ENCODE measurements at places on chromosomes 12 and 14.

GRCh38 chr14:99964979-99965378 lies 100.2 kb upstream of the EVL start:
- no peak for DNase-seq

- DNase-seq, result no peak
These were observed 452 bp upstream of the RABGGTA start for GRCh38 chr14:24271834-24272263.

- DNase-seq, result no peak
These were observed 228.2 kb downstream of the DPY19L2 start for GRCh38 chr12:63440048-63440447.

GRCh38 chr12:39807043-39807442 lies 187.4 kb upstream of the ABCD2 start:
- no peak for DNase-seq

DNA sequence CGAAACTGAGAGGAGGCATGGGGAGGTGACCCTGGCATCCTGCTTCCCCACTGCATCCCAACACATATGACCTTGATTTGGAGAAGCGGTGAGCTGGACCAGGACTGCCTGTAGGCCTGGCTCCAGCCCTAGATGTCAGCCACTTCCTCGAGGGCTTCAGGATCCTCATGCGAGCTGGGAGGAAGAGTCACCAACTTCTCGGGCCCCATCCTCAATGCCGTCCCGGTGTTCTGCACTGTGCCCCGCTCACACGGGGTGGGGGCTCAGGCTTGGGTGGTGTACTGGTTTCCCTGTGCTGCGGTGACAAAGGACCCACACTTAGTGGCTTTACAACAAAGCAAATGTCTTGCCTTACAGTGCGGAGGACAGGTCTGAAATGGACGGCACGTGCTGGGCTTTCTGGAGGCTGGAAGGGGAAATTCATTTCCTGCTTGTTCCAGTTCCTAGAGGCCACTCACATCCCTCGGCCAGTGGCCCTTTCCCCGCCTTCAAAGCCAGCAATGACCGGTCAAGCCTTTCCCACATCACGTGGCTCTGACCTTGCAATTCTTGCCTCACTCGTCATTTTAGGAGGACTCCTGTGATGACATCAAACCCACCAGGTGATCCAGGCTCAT lies 298.1 kb upstream of the RTL1 start:
- no peak for DNase-seq

- no peak for DNase-seq
These were observed 310.9 kb downstream of the ADGRD1 start for GRCh38 chr12:131264635-131265034.

DNA sequence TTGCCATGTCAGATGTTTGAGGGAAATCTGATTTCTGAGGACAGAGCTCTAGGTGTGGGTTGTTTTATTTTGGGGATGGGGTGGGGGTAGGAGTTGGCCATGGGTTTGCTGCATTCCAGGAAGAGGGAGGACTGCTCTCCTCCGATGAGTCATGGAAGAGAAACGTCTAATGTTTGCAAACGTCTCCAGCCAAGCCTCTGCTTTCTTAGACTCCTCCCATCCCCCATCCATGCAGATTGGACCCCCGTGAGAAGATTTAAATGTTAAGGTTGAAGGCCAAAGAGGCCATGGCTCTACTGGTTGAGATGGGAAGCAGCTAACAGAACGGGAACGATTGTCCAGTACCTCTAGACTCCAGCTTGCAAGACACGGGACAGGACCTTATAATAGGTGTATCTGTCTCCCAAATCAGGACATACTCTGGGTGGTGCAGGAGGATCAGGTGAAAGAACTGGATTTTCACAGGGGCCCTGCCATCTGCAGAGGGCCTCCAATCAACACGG lies 11.4 kb upstream of the ATP2A2 start:
- DNase-seq, result no peak

- DNase-seq, result no peak
These were observed 7.4 kb downstream of the CDKN1B start for GRCh38 chr12:12724421-12725085.

- DNase-seq, result no peak
These were observed 9.0 kb upstream of the KANSL2 start for GRCh38 chr12:48690990-48691389.

GRCh38 chr12:112941528-112942335 lies 3.5 kb downstream of the OAS3 start:
- no peak for DNase-seq

DNA sequence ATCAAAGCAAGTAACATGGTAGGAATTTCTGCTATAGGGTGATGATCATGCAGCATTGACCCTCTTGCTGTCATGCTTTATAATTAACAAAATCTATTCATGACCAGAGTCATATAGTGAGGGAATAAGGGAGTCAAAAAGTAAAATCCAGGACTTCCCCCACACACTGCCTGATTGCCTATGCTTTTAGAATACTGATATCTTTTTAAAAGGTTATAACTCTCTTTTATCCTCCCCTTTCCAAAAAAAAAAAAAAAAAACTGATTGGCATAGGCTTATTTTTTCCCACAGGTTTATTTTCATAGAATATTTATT lies 51.4 kb downstream of the ZFP36L1 start:
- no peak for DNase-seq

DNA sequence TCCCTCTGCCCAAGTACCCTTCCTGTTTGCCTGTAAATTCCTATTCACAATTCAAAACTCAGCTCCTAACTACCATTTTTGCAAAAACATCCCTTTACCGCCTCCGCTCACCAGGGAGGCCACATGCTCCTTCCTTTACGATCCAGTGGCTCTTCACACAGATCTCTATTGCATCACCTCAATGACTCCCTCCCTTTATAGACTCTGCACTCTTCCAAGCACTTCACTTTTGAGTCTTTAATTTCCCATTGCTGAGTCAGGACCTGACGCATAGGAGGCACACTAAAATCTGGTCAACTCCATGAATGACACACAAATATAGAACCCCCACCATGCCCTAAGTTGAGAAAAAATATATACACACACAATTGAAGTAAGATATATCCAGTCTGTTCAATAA lies 45.9 kb downstream of the PPP1R13B start:
- DNase-seq, result no peak

- no peak for DNase-seq
These were observed 83.2 kb downstream of the SLC38A6 start for GRCh38 chr14:61064210-61064609.

GRCh38 chr12:93360688-93361087 lies 17.0 kb upstream of the NUDT4 start:
- DNase-seq, result no peak

DNA sequence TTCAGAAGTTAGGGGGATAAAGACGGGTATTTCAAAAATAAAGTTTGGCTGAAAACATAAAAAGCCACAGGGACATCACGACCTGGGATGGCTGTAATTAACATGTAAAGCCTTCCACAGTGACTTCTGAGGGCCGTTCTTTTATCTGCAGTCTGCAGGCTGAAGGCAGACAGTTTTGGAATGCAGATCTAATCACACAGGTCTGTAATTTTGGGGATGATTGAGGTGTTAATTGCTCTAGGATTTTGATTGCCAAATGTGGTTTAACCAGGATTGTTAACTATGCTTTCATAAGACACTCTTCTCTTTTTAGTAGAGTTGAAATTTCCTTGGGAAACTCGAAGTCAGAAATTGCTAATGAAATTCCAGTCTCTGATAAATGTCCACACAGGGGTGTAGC lies 355.5 kb downstream of the ATP23 start:
- DNase-seq, result no peak

- DNase-seq, result no peak
These were observed 12.4 kb upstream of the NRXN3 start for GRCh38 chr14:78157494-78158437.

- no peak for DNase-seq
These were observed 139.7 kb upstream of the TBX3 start for GRCh38 chr12:114823724-114824123.

- DNase-seq, result no peak
These were observed 26.4 kb downstream of the NOS1 start for GRCh38 chr12:117334855-117335587.

- no peak for DNase-seq
These were observed 75.5 kb downstream of the ACADS start for GRCh38 chr12:120801146-120801545.
